NCI-H1694 treated with DMSO at 0.1 percent for 48 hours (cell line): ENCODE measurements at places on chromosomes 11 and 22.

- no peak for DNase-seq
These were observed 640 bp upstream of the ZDHHC8 start for GRCh38 chr22:20130731-20131596.

DNA sequence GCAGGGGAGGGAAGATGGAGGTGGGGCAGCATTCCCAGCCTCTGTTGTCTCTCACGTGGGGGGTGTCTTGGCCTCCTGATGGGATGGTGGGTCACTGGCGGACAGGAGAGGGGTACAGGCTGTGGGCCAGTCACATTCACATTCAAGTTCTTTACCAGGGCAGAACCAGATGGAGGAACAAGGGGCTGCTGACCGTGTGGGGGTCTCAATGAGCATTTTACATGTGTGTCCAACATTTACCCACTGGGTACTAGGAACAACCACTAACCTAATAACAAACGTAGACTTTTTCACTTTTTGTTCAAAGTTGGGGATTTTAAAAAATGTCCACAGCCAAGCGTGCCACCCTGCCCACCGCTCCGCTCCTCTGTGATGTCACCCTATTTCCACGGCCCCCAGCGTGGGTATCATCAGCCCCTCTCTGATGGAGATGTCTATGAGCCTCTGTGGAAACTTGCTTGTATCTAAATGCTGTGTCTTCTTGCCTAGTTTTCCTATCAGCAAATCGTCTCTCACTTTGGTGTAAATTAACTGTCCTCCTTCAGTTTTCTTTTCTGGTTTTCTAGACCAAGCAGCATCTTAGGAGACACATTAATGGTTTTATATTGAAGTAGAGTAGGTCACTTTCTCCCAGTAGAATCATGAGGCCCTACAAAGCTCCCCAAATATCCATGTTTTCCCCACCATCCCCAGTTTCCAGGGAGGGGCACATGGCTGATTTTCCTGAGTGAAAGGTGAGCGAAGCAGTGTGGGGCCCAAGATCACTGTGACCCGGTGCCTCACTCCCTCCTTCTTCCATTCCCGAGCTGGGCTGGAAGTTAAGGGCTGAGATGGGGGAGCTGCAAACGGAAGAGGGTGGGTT, 936.7 kb downstream of the BRD1 start:
- DNase-seq, result no peak

- DNase-seq, result no peak
These were observed 42.4 kb downstream of the MTMR3 start for GRCh38 chr22:29925402-29925801.

DNA sequence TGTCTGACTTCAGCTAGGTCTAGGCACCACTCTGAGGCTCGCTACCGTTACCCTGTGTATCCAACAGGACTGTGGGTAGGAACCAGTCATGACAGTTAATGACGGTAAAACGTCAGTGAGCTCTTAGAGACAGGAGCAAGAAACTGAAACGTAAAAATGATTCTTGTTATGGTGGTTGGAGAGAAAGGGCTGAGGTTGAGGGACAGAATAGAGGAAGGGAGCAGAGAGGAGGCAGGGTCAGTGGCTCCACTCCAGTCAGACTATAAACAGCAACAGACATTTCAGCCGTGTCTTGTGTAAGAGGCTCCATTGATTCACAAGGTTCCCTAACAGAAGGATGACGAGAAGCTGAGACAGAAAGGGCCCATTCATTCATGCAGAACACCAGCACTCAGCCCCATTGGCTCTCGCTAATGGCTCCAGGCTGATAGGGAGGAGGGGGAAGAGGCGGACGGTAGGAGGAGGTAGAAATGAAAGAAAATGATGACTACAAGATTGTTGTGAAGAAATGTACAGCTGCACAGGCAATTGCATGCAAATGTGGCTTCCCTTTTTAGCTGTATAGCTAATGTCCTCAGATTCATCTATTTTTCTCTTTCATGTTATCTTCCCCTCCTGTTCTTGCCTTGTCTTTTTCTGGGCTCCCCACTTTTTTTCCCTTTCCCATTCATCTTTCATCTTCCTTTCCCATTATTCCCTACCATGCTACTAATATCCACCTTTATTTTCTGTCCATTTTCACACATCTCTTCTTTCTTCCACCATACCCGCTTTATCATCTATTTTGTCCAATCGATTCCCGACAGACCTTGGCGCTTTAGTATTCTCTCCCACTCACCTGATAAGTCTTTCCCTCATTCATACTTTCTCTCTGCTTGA, 34.3 kb downstream of the ETS1 start:
- no peak for DNase-seq

- no peak for DNase-seq
These were observed 205.6 kb upstream of the ANO5 start for GRCh38 chr11:21987261-21987660.

GRCh38 chr11:22304337-22304961, 33.7 kb upstream of the SLC17A6 start:
- peak; percentile 66 for DNase-seq

DNA sequence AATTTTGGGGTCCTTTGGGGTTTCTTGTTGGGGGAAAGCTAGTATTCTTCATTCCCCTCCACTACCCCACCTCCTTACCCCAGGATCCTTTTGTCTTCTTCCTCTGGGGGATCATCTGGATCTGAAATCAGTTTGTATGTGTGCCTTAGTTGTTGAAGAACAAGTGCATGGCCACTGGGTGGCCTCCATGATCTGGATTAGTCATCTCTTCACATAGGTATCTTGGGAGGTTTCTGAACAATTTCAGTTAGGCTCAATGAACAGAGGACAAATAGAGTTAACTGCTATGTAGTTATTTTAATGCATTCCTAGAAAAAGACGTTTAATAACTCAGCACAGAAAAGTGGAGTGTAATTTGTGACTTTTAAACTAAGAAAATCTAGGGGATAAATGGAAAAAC, 7.1 kb upstream of the VWA5A start:
- DNase-seq, result no peak

GRCh38 chr11:105781807-105782206, 171.9 kb downstream of the GRIA4 start:
- DNase-seq, result no peak

- no peak for DNase-seq
These were observed 161.8 kb upstream of the GRK3 start for GRCh38 chr22:25402501-25403283.

- no peak for DNase-seq
These were observed 970 bp downstream of the ASRGL1 start for GRCh38 chr11:62338218-62338617.

DNA sequence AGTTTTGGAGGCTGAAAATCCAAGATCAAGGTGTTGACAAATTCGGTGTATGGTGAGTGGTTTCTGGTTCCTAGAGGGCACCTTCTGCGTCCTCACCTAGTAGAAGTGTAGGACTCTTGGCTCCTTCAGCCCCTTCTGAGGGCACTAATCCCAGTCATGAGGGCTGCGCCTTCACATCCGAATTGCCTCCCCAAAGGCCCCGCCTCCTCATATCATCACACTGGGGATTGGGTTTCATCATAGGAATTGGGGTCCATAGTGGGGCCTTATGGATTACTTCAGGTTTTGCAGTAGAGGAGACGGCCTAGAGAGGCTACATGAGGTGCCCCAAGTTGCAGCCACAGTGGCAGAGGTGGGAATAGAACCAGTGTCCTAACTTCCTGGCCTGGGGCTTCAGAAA, 87.1 kb downstream of the CEP164 start:
- no peak for DNase-seq

GRCh38 chr11:20668844-20669819, at the start of gene NELL1:
Gene NELL1, plus strand, starts transcription at chr11:20669586.
- no peak for DNase-seq

DNA sequence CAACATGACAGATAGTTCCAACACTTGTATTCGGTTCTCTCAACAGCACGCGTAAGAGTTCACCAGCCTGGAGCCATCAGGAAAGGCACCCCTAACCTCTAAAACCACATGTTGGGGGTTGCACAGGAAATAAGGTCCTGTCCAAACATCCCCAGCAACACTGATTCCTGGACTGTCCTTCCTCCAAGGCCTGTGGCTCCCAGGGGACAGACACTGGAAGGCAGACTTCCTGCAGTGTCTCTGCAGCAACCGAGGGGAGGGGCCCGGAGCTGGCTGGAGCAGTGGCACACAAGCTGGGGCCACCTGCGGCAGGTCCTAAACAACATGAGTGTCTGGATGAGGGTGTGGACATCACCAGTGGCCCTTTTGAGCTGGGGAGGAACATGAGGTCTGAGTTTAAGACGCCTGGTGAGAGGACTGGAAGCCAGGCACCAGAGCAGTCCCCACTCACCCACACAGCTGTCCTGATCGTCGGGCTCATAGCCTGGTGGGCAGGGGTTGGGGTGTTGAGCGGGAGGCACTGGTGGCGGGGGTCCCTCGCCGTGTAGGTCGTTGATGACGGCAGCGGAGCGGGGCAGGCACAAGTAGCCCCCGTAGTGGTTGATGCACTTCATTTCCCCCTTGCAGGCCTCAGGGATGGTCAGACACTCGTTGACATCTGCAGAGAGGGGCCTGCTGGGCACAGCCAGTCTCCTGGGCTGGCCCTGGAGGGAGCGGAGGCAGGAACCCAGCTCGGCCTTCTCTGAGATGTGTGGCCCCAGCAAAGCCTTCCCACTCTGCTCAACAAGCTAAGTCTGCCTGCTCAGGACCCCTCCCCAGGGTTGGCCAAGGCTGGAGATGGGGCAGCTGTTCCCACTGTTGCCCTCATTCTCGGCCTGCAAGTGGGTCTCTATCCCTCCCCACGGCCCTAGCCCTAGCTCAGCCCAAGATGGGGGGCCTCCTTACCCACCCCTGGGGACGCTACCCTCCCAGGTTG, 1.6 kb downstream of the EFEMP2 start:
- DNase-seq, result no peak

DNA sequence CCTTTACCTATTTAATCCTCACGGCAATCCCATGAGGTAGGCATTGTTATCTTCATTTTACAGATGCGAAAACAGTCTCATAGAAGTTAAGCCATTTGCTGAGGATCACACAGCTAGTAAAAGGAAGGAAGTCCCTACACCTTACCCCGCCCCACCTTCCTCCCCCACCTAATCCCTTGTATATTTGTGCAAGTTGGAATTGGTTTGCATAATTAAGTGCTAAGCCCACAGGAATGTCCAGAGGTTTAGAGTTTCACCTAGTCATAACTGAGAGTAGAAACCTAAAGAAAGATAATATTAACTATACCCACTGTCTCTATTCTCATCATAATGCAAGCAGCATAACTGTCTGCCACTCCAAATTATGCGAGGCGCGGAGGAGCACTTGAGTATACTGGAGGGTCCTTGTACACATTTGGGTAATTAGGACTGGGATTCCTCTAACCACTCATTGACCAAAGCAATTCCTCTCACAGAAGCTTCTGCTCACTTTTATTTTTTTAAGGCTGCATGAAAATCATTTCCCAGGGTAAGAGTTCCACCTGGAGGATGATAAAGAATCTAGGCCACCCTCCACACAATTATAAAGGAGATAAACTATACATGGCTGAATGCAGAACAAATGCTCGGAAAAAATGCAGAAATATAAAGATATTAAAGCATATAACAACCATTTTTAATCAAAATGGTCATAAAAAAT, 199.9 kb downstream of the FAM181B start:
- DNase-seq, result no peak

DNA sequence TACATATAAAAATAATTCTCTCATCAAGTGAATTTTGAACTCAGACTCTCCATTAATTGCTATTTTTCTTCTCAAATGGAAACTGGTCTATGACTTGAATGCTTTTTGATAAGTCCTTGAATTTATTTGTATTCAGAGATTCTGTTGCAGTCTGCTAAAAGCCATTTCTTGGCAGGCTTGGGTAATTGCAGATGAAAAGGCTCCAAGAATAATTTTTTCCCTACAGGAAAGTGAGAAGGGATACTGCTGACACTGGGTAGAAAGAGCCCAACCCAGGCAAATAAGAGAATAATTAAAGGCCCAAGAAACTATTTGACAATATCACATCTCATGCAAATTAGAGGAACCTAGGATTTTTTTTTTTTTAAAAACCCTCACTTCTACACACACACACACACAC, 246.5 kb upstream of the DDI1 start:
- DNase-seq, result no peak

- DNase-seq, result no peak
These were observed 6.3 kb downstream of the MIEF1 start for GRCh38 chr22:39508393-39508792.

DNA sequence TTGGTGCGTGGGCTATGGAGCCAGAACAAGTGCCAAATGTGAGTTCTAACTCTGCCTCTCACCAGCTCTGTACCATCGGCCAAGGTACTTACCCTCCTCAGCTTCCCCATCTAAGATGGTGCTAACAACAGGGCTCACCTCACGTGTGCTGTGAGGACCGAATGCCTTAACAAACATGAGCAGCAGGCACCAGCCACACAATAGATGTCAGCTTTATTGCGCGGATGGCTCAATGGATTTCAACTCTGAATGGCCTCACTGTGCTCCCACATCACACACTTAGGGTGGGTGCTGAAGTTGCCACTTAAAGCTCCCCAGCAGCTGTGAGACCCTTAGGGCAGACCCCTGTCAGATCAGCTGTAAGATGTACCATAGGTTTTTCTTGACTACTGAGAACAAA, 24.1 kb downstream of the RELT start:
- no peak for DNase-seq
